ENCODE measurements at places on chromosomes 11 and 22.

DNA sequence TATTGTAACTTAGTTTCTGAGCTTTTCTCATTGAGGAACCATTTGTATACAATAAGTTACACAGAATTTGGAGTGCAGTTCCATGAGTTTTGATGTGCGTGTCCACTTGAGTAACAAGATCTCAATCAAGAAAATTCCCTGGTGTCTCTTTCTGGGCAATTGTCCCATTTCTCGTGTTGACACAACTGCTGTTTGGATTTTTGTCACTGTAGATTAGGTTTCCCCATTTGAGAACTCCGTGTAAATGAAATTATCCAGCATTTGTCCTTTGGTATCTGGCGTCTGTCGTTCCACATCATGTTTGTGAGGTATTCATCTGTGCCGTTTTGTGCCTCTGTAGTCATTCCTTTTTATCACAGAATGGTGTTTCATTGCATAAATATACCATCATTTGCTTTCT, 547.0 kb downstream of the TBC1D22A start:
- DNase-seq = no peak

GRCh38 chr22:20256551-20257211, 11.4 kb downstream of the RTN4R start:
- no peak for DNase-seq

DNA sequence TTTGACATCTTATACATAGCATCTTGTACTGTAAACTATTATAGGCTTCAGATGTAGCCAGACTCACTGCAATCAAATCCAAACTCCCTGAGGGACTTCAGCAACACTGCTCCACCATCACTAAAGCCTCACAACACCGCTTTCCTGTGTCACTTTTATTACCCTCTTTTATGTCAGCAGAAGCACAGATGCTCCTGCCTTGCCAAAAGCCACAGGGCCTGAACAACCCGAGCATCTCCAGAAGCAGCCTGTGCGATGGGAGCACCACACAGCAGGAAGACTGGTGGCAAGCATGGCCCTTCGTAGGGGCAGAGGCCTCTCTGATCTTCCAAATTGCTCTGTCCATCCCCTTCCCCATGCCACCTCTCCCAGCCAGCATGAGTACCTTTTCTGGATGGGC, 22.9 kb downstream of the TMEM123 start:
- no peak for DNase-seq

- DNase-seq = no peak
These were observed 21.4 kb upstream of the AMOTL1 start for GRCh38 chr11:94746721-94747120.

DNA sequence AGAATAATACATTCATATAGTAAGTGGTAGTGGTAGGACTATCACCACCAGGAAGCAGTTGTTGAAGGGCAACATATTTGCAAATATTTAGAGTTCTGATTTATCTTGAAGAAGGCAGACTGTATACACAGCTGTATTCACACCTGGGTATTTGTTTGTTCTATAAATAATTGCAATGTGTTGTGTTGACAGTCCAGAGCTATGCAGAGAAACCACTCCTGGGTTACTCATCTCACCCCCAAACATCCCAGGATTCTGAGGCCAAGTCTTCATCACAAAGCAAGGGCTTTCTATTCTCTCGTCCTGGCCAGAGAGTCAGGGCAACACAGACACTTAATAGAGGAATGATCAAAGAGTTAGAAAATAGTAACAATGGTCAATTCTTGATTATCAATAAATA, 102.1 kb upstream of the FAT3 start:
- no peak for DNase-seq

- DNase-seq = no peak
These were observed 130.6 kb downstream of the ETS1 start for GRCh38 chr11:128456566-128457268.

DNA sequence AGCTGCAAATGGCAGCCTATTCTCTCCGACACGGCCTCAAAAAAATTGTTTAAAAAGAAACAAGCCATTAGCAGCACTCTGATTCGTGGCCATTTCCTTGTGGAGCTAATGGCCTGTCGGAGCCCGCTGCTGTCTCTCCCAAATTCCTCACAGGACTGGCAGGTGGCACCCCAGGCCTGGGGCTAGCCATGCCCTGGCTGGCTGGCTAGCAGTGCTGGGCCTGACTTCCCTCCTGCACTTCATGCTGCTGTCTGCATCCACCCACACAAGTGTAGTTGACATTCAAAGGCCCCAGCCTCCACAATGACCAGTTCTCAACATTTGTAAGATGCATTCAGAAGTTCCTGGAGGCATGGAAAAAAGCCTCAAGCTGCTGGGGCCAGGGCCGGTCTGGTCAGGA, 61.5 kb downstream of the SMCO4 start:
- DNase-seq = no peak

DNA sequence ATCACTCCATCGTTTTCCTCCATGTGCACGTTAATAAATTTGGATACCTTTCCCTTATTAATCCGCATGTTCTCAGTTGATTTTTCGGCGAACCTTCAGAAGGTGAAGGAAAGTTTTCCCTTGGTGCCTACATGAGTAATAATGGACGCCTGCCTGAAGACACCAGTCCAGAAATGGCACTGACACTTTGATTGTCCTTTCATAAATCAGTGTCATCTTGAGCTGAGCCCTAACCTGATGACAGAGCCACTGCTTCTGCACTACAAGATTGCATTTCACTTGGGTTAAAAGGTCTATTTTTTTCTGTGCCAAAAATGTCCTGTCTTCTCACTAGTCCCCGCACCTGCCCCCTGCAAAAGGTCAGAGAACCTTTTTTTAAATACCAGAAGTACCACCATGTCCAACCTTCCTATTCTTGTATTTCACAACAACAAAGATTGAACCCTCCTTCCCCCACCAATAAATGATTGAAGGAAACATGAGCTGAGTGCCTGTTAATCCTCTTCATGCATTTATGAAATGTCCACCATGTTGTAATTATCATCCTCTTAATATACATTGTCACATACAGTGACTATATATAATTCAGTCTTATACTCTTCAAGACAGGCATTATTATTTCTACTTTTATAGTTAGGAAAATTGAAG, 219.9 kb upstream of the UBASH3B start:
- DNase-seq = no peak

DNA sequence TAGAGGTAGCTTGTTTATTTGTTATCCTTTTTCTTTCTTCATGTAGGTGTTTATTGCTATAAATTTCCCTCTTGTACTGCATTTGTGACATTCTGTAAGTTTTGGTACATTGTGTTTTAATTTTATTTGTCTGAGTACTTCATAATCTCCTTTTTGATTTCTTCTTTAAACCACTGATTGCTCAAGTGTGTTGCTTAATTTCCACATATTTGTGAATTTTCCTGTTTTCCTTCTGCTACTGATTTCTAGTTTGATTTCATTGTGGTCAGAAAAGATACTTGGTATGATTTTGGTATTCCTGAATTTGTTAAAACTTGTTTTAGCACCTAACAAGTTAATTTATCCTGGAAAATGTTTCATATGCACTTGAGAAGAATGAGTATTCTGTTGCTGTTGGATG, 15.1 kb downstream of the OR10V1 start:
- no peak for DNase-seq

DNA sequence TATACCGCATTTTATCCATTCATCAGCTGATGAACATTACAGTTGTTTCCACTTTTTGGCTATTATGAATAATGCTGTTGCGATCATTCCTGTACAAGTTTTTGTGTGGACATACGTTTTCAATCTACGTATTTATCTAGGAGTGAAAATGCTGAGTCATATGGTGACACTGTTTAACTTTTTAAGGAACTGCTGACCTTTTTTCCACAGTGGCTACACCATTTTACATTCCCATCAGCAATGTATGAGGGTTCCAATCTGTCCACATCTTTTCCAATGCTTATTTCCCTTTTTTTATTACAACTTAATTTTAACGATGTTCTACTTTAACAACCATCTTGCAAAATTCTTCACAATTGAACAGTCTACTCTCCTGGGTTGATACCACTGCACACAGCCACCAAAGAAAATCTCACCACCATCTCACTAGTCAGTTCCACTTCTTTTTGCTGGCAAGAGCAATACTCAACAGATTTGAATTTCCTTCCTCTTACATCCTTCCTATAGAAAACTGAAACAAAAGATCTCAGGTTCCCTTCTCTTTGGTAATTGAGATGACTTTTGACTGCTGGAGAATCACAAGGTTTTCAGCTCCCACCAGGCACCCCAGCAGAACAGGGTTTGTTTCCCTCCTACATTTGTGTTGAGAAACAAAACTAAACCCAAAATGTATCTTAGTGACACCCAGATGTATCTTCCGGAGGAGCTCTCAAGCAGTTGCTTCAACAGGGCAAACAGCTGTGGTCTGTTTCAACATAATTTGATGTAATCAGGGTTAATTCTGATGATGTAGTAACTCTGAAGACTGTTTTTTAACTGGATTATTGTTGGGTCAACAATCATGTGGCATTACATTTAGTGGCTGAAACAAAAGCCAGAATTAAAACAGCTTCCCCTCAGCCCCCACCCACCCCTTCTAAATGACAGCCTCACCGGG, 7.0 kb upstream of the GAB2 start:
- DNase-seq = peak; percentile 9

GRCh38 chr11:130241713-130242112, 73.0 kb downstream of the ZBTB44 start:
- no peak for DNase-seq

DNA sequence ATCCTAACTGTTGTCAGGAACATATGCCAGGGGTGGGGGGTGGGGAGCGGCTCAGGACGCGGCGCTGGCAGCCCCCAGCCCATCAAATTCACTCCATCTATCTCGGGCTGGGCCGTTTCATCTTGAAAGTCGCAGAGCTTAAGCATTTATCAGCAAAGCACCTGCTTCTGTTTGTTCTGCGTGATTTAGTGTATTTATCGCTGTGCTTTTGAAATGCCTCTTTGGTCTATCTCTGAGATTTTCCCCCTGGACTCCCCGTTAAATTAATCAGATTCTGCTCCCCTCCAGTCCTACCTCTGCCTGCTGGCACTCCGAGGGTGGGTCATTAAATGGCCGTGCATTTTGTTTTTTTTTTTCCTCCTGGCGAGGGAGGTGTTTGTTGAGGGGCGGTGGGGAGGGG, 446.2 kb downstream of the TBC1D22A start:
- no peak for DNase-seq

DNA sequence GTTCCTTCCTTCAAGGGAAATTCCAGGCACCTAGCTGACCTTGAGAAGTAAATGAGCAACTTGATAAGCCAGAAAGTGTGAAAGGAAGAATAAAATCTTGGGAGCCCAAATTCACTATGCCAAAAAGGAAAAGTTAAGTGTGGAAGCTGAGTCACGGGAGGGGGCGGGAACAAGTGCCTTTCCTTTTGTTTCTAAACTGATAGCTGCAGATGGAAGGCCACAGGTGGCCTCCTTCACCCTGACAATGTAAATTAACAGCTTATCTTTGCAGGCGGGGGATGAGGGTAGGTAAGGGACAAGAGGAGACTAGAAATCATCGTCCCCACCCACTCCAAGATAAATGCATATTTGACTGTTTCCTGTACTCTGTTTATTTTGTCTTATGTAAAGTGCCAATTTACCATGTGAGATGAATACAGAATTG, 36.4 kb upstream of the TREH start:
- DNase-seq = no peak

Data from bone marrow (tissue), 2 donors.